ENCODE measurements at places on chromosomes 2 and 18.

DNA sequence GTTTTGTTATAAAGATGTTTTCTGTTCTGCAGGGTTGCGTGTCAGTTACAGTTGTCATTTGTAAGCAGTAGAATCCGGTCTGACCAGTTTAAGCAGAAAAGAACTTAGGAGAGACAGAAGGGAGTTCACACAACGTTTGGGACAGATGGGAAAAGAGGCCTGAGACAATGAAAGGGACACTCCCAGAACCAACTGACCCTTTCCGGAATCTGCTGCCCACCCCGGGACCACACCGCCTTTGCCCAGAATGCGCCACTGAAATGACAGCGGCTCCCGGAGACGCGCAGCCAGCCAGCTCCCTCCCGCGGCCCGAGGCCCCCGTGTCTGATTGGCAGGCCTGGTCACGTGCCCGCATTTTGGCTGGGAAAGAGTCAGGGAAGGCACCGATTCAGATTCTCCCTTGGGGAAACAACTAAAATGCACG is 244.6 kb downstream of the BCL2 start:
- DNase-seq = peak; percentile 63

- peak; percentile 15 for DNase-seq
Observed at GRCh38 chr2:170396799-170397459, 219.0 kb downstream of the MYO3B start.

DNA sequence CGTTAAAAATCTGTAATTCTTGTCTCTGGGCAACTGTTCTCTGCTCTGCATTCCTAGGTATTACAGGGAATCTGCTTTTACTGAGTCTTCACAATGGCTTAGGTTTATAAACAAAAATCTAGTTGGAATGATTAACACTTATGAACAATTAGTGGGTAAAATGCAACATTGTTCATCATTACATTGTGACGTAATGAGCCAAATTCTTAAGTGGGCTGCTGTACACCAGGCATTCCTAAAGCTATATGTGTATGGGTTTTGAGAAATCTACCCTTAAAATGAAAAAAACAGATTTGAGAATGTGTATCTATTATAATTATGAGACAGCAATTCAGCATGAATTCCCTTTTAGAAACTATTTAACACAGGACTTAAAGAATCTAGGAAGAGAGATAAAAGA is 41.5 kb upstream of the ERBB4 start:
- DNase-seq = no peak

- no peak for DNase-seq
Observed at GRCh38 chr2:239753401-239753837, 271.7 kb downstream of the NDUFA10 start.

GRCh38 chr2:215274829-215275228 is 37.0 kb upstream of the ATIC start:
- DNase-seq = no peak

GRCh38 chr2:170213651-170214050 is 35.7 kb downstream of the MYO3B start:
- no peak for DNase-seq

DNA sequence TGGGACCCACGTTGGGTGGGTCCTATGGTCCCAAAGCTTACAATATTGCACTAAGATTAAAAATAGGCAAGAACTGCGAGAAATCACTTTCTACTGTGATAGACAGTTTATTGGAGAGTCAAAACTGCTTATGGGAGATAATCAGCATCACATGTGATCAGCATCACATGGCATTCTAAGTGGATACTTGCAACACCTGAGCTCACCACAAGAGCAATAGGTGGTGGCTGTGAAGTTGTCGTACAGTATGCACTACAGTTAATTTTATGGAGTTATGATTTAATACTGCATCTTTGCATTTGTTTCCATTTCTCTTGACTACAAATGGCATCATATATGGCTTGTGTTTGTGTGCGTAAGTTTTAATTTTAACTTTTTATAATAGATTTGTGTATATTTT is 11.6 kb downstream of the PNO1 start:
- DNase-seq = no peak

GRCh38 chr2:151862700-151863099 is 34.5 kb upstream of the ARL5A start:
- DNase-seq = no peak

DNA sequence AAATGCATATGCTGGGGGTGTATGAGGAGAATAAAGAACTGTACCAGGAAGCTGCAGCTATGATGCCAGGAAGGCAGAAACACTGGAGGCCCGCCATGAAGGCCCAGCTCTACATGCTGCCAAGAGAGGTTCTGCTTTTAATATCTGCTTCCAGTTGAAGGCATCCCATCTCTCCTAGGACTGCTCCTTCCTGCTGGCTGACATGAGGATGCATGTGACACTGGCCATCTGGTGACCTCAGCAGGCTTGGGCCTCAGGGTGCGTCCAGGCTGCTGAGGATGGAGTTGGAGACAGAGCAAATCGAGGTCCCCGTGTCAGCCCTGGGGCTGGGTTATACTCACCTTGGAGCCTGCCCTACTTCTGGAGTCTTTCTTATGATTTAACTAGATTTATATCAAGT is 49.0 kb downstream of the PSMG2 start:
- peak; percentile 52 for DNase-seq

DNA sequence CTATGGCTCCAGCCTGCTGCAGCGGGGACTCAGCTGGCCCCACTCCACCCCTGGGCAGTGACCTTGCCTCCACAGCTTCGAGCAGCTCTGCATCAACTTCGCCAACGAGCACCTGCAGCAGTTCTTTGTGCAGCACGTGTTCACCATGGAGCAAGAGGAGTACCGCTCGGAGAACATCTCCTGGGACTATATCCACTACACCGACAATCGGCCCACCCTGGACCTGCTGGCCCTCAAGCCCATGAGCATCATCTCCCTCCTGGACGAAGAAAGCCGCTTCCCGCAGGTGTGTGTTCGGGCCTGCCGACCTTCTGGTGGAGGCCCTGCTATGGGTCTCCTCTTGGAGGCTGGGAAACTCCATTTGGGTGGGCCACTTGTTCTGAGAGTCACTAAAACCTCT is 48.6 kb downstream of the MYO7B start:
- no peak for DNase-seq

DNA sequence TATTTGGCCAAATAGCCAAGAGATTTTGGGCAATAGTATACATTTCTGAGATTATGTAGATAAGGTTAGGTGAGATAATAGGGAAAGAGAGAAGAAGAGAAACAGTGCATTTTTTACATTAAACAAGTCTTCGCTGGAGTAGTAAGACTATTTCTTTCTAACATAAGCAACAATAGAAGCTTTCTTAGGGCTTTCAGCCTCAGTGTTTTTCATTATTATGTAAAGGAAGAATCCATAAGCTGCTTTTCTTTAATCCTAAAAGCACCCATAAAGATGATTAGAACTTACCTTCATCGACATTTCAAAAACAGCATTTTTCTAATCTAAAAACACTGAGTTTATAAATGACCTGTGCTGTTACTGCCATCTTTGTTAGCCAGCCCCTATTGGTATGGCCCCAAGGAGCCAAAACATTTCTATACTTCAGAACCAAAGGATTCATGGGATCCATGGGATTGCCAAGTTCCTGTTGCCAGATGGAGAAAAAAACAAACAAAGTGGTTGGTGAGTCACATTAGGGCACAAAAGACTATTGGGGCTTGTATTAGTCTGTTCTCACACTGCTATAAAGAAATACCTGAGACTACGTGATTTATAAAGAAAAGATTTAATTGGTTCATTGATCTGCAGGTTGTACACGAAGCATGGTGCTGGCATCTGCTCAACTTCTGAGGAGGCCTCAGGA is 88.2 kb downstream of the SCG2 start:
- DNase-seq = no peak

DNA sequence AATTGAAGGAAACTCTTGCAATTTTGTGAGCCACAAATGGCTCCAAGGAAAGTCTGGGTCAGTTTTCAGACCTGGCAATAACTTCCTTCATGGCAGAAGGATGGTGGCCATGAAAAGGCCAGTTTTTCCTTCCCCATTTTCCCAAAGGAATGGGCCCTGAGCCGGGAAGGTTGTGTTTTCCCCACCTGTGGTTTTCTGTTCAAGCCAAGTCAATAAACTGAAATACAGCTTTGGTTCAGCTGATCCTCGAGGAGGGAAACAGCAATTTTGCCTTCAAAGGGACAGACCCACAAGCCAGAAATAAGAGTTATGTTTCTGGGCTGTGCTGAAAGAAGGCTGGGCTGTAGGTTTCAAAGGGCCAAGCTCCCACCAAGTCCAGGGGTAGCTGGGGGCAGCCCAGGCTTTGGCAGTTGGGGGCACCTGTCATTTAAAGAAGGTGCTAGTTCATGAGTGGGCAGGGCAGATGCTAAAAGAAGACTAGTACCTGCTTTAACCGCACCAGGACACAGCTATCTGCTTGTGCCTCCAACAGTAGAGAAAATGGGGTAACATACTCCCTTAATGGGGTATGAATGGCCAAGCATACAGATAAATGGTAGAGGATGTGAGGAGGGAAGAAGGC is 97.0 kb downstream of the TTC32 start:
- no peak for DNase-seq

DNA sequence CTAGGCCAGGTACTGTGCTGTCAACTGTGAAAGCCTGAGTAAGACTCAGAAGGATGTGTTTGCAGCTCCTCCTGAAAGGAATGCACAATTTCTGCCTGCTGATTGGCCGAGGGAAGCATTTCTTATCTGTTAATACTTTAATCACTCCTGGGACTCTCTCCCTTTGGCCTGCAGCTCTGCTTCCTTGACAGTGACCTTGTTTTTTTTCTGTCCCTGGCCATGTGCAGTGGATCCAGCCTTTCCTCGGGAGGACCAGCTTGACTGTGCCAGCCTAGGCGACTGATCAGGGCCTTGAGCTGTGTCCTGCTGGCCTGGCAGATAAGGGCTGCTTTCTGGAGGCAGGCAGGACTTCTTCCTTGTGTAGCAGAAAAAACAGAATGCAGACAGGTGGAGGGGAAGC is 10.0 kb downstream of the RNF144A start:
- peak; percentile 85 for DNase-seq

GRCh38 chr2:220445429-220446105 is 818.1 kb downstream of the SLC4A3 start:
- no peak for DNase-seq

- no peak for DNase-seq
Observed at GRCh38 chr2:45598545-45598944, 12.5 kb downstream of the SRBD1 start.

DNA sequence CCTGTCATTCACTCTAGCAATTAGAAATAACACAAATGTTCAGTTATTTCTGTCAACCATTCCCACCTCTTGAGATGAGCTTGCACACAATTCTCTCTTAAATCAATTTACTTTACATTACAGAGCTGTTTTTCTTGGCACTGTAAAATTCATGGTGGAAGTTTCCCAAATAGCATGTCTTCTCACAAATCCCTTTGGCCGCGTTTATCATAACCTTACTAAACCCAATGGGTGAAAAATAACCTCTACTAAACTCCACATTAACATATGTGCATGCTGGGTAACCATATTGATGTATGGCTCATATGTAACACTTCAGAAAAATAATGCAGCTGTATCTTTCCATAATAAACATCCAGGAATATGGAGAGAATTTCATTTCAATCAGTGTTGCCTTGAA is 75.5 kb upstream of the SULT1C3 start:
- no peak for DNase-seq

DNA sequence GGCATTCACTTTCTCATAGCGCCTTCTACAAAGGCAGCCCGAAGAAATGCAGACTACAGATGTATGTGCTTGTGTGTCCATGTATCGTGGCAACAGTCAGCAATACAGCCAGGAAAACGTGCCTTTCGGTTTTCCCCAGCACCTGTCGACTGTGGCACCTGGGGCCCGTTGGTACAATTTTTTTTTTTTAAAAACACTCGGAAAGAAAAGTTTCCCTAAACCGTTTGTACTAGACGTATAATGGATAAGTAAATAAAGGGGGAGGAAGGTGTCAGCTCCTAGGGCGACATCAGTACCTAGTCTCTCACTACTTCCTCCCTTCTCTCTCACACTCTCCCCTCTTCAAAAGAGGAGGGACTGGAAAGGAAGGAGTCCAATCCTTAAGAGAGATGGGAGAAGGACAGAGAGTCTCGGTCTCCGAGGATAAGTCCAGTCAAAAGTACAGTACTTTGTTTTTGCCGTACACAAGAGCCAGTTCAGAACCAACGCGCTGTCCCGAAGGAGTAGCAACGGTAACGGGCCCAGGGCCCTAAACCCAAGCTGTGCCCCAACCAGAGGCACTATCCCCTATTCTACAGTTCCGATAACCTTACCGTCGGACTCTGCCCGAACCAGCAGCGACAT is 759 bp downstream of the PPP4R3B start:
- peak; percentile 44 for DNase-seq

DNA sequence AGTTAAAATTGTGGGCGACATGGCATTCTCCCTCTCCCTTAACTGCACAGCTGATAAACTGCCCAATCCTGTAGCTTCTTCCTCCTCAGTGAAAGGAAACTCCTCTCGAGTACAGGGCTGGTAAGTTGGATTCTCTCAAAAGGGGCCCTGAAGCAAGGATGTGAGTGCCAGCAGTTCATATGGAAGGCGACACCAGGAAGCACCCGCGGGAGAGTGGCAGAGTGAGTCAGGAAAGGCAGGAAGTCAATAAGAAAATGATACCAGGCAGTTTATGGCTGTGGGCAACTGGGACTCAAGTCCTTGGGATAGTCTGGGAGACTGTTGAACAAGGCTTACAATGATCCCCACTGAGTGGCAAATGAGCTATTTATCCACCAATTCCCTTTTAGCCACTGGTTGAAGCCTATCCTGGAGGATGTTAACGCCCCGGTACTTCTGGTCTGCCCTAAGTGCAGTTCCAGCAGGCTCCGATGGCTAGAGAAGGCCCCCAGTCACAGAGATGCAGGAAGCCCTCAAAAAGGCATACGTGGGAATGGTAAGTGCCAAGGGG is 34.8 kb downstream of the ABHD3 start:
- no peak for DNase-seq

DNA sequence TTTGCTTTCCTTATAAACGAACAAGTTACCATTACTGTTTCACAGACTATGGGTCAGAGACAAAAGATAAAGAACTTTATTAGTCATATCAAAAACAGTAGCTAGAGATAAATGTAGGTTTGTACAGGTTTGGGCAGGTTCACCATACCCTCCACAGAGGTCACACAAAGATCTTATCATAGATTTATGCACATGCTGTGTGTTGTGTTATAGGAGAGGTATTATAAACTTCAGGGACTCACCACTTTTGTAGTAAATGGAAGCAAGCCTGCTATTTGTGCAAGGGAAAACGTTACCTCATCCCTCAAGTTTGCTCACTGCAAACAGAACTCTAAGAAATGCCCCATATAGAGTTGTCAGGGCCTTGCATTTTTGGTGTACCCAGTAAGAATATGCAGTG is 584.5 kb upstream of the LRRTM1 start:
- no peak for DNase-seq

DNA sequence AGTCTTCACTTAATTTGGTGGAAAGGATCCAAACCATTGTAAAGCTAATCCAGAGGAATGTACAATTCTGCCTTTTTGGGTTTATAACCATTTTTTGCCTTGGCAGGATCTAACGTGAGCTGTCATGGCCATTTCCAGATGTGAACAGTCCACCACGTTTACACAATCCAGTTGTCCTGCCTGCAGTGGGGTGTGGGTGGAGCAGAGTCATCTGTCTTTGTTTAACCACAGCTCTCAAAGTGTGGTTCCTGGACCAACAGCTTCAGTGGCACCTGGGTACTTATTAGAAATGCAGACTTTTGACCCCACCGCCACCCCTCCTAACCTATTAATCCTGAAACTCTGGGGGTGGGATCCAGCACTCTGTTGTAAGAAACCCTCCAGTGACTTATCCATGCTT is 35.9 kb downstream of the FHOD3 start:
- DNase-seq = no peak

Data from SK-N-SH (cell line).